ENCODE measurements at places on chromosomes 3 and 15.
A peak's percentile ranks its signal among the peaks of the same experiment; 100 is the strongest.

- peak; percentile 13 for DNase-seq
Measured at GRCh38 chr3:198046120-198046857, 86.3 kb downstream of the LMLN start.

GRCh38 chr3:193732391-193732790, 139.4 kb downstream of the OPA1 start:
- no peak for DNase-seq

DNA sequence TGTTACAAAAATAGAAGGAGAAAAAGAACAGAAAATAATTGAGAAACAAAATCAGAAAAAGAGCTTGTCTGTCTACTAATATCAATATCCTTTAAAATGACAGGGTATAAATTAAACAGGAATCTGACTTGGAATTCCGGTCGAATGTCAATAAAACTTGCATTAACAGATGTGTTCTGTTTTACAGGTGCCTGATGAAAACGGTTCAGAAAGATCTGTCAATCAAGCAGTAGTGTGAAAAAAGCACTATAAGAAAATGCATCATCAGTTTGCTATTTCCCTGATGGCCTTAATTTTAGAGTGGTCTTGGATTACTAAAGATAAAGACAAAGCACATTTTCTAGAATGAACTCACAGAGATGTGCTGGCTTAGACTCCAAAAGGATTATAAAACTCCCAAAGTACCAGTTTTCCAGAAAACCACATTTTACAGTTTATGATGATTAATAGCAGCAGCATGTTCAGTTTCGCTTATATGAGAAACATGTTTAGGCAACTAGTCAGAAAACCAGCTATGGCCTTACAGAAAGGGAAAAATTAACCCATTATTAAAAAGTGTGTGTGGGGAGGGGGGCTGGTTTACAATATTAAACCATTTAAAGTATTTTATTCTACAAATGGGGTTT, 8.2 kb upstream of the C3orf38 start:
- DNase-seq = no peak

DNA sequence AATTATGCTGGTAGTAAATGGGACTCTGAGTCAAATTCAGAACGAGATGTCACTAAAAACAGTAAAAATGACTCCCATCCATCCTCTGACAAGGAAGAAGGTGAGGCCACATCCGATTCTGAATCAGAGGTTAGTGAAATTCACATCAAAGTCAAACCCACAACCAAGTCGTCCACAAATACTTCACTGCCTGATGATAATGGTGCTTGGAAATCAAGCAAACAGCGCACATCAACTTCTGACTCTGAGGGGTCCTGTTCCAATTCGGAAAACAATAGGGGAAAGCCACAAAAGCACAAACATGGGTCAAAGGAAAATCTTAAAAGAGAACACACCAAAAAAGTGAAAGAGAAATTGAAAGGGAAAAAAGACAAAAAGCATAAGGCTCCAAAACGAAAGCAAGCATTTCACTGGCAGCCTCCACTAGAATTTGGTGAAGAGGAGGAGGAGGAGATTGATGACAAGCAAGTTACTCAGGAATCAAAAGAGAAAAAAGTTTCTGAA, 15.1 kb upstream of the ZBTB47 start:
- DNase-seq = no peak

- no peak for DNase-seq
Measured at GRCh38 chr15:62439543-62440016, 274.5 kb upstream of the C2CD4B start.

GRCh38 chr3:151265166-151265565, 13.2 kb downstream of the P2RY14 start:
- DNase-seq = no peak

GRCh38 chr15:101250873-101251829, 697 bp downstream of the CHSY1 start:
- peak; percentile 70 for DNase-seq

DNA sequence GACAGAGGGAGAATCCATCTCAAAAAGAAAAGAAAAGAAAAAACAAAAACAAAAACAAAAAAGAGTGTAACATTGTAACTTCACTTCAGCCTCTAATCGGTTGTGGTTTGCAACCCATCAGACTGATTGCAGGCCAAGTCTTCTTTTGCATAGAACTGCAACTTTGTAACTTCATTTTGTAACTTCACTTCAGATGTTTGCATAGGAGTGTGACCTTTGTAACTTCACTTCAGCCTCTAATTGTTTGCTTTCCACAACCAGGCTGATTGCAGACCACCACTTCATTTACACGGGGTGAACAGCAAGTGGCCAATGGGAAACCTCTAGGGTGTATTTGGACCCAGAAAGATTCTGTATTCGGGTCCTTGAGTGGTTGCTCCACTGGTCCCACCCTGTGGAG, 79.1 kb upstream of the CHMP2B start:
- DNase-seq = no peak

DNA sequence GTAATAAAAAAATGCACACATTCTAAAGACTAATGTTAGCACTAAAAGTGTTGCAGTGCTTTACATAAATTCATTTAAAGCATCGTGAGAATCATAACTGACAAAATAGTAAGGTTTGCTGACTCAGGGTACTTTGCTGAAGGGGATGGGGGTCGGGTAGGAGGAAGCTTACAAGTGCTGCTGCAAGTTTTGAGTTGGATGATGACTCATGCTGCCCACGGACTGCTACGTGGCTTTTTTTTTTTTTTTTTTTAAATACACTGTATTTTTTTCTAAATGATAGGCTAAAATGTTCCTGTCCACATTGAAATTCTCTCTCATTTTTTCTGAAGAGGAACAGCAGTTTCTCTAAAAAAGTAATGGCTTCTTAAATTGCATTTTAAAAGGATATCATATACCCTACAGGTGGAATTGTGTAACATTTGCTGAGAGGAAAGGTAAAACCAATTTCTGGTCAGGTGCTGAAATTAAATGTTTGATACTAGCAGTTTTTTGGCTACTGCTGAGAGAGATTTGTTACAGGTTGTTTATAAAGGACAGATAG, 2.2 kb downstream of the MAPK6 start:
- peak; percentile 80 for DNase-seq

- DNase-seq = no peak
Measured at GRCh38 chr3:38645601-38646000, 3.9 kb downstream of the SCN5A start.

DNA sequence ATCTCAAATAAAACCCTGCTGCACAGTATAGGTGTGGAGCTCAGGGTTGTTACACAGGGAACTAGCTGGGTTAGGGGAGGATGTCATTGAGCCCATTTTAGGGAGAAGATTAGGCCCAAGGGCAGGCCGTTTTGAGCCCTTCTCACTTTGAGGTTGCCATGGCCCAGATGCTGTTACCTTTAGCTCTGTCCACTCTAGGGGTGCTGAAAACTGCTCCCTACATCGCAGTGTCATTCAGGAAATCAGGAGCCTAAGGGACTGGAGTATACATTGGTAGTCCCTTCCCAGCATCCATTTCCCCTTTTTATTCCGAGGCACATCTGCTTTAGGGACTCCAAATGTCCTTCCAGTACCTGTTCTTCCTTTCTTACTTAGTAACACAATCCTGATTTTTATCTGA, 79.0 kb upstream of the SELENOK start:
- peak; percentile 56 for DNase-seq

DNA sequence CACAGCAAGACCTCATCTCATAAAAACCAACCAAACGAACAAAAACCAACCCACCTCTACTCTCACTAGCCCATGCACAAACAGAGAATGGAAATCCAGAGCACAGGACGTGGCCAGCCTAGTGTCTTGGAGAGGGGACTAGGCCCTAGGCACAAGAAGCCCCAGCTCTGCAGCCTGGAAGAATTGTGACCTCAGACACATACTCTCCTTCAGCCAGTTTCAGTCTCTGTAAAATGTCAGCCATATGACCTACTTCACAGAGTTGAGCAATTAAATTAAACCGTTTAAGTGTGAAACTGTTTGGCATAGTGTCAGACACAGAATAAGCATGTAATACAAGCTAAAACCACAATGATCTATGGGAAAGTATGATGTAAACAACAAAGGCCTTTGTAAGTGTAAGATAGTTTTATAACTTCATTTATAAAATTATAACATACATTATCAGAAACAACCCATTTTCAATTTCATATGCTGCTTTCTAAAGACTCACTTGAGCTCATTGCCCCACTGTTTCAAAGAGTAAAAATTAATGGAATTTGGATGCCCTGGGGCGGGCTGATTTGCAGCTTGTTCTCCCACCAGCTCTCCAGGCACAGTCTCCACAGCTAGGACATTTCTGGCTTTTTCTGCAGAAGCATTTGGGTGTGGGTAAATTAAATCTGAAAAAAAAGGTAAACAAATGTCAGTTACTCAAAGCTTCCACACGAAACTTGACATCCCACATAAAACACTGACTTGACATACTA, 32.9 kb downstream of the TBC1D2B start:
- no peak for DNase-seq

- no peak for DNase-seq
Measured at GRCh38 chr3:64360280-64360679, 135.0 kb upstream of the PRICKLE2 start.

- no peak for DNase-seq
Measured at GRCh38 chr3:120102232-120102631, 8.0 kb upstream of the GSK3B start.

GRCh38 chr15:23422099-23422945, 24.7 kb downstream of the GOLGA6L2 start:
- no peak for DNase-seq

- DNase-seq = peak; percentile 37
Measured at GRCh38 chr3:182909318-182910040, 70.9 kb downstream of the DCUN1D1 start.

GRCh38 chr3:69385123-69385722, 665 bp downstream of the FRMD4B start:
- no peak for DNase-seq

DNA sequence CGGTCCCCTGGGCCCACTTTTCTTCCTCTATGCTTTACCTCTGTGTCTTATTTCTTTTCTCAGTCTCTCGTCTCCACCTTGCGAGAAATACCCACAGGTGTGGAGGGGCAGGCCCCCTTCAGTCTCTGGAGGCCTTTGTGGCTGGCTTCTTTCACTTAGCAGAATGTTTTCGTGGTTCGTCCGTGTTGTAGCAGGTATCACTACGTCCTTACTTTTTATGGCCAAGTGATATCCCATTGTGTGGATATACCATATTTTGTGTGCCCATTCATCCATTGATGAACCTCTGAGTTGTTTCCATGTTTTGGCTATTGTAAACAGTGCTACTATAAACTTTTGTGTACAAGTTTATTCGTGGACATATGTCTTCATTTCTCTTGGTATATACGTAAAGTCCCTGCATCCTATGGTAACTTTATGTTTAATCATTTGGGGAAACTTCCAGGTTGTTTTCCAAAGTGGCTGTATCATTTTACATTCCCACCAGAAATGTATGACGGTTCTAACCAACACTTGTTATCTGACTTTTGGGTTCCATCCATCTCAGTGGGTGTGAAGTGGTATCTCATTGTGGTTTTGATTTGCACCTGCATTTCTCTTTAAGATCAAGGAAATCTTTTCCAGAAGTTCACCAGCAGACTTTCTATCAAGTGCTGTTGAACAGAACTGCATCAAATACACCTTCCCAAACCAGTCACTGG, 5.6 kb downstream of the PIGZ start:
- no peak for DNase-seq

- DNase-seq = no peak
Measured at GRCh38 chr3:121985846-121986245, 36.2 kb downstream of the ILDR1 start.

- no peak for DNase-seq
Measured at GRCh38 chr3:39189150-39189958, 3.0 kb downstream of the XIRP1 start.

GRCh38 chr15:92619145-92620101, 36.2 kb downstream of the FAM174B start:
- DNase-seq = no peak

DNA sequence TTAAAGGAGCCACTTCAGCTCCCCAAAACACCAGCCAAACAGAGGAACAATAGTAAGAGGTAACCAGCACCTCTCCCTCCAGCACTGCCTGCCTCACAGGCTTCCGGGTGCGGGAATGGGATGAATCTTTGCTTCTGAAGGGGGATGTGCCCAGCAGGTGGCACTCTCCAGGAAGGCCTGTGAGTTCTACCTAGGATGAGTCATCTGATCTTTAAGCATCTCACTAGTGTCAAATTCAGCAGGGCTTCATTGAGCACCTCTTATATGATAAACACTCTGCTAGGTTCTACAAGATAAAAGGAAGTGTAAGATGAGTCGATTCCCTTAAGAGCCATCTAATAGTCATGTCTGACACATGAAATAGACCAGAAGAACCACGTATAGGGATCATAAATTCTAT, 237.4 kb upstream of the UMPS start:
- DNase-seq = peak; percentile 90

GRCh38 chr3:152283492-152284381, 15.0 kb downstream of the MBNL1 start:
- no peak for DNase-seq

GRCh38 chr3:96434651-96435050, 379.7 kb upstream of the EPHA6 start:
- no peak for DNase-seq

DNA sequence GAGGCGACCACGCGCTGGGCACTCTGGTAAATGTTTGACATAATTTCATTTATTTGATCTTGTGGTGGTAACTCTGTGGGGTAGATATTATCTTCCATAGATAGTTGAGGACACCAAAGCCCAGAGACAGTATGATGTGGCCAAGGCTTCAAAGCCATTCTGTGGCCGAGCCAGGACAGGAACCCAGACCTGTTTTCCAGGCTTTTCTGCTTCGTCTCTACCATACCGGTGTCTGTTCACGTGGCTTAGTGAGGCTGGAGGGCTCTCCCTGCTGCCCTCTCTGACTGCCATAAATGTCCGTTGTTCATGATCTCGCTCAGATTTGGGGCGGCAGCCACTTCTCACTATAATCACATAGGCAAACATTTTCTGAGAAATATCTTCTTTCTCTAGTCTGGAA, 134.7 kb downstream of the PEX5L start:
- DNase-seq = no peak

- no peak for DNase-seq
Measured at GRCh38 chr3:4994144-4994730, 15.0 kb downstream of the BHLHE40 start.

GRCh38 chr15:94403331-94403730, 172.0 kb downstream of the MCTP2 start:
- no peak for DNase-seq

DNA sequence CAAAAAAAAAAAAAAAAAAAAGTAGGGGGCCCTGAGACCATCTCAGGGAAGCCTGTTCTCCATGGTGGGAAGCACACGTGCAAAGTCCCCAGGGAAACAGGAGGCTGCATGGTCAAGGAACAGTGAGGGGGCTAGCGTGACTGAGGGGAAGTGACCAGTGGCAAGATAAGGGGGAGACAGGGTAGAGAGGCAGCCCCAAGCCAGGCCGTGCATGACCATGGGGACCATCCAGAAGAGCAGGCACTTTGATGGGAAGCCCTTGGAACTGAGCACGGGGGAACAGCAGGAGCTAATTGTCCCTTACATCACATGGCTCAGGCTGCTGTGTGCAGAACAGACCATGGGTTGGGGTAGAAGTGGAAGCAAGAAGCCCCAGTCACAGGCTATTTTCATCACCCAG, 196.2 kb downstream of the NTRK3 start:
- DNase-seq = no peak

All from mesendoderm (in vitro differentiated cells).